Placental pericyte (primary cell): ENCODE measurements at places on chromosomes 6 and 20. TPM values are rescaled to one million over a fixed set of nuclear protein-coding genes. Genes with fewer than 3 reads are reported as not detected.

The TP53TG5 gene
- not detected in 2 replicates for total RNA-seq

The SNPH gene
- total RNA-seq = 11.8 and 20.2 TPM in 2 replicates

The SLC22A7 gene
- not detected in 2 replicates for total RNA-seq

The IL17F gene
- total RNA-seq = not detected in 2 replicates

The NT5DC1 gene
- total RNA-seq = 5.5 and 6.7 TPM in 2 replicates

The CST11 gene
- not detected in 2 replicates for total RNA-seq

The TMC2 gene
- total RNA-seq = not detected in 2 replicates

The COL9A1 gene
- not detected in 2 replicates for total RNA-seq

The NOP56 gene
- total RNA-seq = 148 and 182 TPM in 2 replicates

The CAGE1 gene
- 0.14 and 0.22 TPM in 2 replicates for total RNA-seq

The SYCP2 gene
- total RNA-seq = 0.22 and 1.7 TPM in 2 replicates

The MUC22 gene
- total RNA-seq = not detected in 2 replicates

The RBCK1 gene
- 92.9 and 122 TPM in 2 replicates for total RNA-seq

The FKBP1C gene
- total RNA-seq = 0.44 and 1.0 TPM in 2 replicates

The ENPP5 gene
- total RNA-seq = 0.14 TPM in 1 of 2 replicates, not detected in the other

The TBX18 gene
- total RNA-seq = 8.8 and 16.8 TPM in 2 replicates

The MAP7 gene
- total RNA-seq = 1.0 and 1.1 TPM in 2 replicates

The RNF39 gene
- not detected in 2 replicates for total RNA-seq

The KCNB1 gene
- under 0.01 TPM in 1 of 2 replicates, not detected in the other for total RNA-seq

The CFAP206 gene
- total RNA-seq = not detected in 2 replicates

The MED23 gene
- total RNA-seq = 25.2 and 46.4 TPM in 2 replicates

The MAFB gene
- total RNA-seq = 0.22 and 0.57 TPM in 2 replicates

The ESR1 gene
- total RNA-seq = under 0.01 and 1.0 TPM in 2 replicates

The FUT9 gene
- not detected in 2 replicates for total RNA-seq

The CCDC170 gene
- under 0.01 and 1.0 TPM in 2 replicates for total RNA-seq
